ENCODE measurements at places on chromosomes 2 and 18. TPM values are rescaled to one million over a fixed set of nuclear protein-coding genes. Genes with fewer than 3 reads are reported as not detected.

- peak; percentile 51 for DNase-seq
Measured at GRCh38 chr2:88199912-88200682, 30.0 kb downstream of the THNSL2 start.

GRCh38 chr18:57141208-57142129, 5.4 kb upstream of the BOD1L2 start:
- no peak for DNase-seq

DNA sequence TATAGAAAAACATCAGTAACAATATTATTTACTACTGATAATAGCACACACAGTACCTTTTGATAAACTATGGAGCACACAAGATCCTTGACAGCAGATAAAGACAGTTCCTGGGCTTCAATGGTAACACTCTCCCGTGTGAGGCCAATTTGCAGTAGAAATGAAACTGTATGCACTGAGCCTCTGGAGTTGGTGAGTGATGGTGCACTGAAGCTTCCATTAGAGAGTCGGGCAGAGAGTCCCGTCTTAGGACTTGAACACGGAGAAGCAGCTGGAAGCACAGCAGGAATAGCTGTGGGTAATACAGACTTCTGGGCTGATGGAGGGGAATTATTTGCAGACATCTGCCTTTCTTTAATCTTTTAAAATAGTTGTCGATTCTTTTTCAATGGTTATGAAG, 8.5 kb downstream of the PRKD3 start:
- no peak for DNase-seq

Gene GULP1
- total RNA-seq: not detected

DNA sequence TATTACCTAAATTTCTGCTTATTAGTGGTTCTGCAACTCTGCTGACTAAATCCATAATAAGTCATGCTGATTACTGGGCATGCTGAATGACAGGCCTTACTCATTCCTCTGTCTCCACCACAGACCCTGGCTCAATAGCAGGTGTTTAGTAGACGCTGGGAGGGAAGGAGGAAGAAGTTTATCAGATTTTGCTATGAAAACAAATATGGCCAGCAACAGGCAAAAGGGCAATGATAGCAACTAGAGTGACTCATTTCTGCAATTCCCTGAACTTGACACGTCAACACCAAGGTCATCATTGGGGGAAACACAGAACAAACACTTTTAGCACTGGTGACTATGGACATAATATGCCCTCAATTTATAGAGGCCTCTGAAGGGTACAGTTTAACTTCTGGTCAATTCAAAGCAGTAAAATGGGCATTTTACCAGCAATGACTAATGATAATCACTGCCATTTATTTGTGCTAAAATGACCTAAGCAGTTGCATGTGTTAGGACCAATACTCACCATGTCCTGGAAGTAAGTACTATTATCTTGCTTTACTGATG, 35.2 kb downstream of the TMEM163 start:
- peak; percentile 42 for DNase-seq

DNA sequence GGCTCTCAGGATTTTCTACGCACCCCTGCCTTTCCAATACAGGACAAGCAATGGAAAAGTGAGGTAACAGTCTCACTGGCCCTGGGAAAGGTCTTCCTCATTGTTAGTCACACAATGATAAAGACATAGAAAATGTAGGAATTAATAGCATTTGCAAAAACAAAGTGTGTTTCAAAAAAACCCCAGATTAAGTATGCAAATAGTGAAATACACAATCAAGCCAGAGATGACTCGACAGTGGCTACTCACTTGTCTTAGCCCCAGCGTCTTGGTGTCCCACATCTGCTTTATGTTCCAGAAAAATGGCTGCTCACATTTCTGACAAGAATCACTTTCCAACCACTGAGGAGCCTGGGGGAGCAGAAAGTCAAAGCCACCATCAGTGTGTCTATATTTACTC, 47.0 kb upstream of the AP1S3 start:
- DNase-seq: no peak

Gene GALNT14
- 1.1 TPM for total RNA-seq

- no peak for DNase-seq
Measured at GRCh38 chr18:50065527-50065926, 129.4 kb downstream of the MYO5B start.

GRCh38 chr2:29923110-29923721, 1.8 kb upstream of the ALK start:
- DNase-seq: peak; percentile 72

DNA sequence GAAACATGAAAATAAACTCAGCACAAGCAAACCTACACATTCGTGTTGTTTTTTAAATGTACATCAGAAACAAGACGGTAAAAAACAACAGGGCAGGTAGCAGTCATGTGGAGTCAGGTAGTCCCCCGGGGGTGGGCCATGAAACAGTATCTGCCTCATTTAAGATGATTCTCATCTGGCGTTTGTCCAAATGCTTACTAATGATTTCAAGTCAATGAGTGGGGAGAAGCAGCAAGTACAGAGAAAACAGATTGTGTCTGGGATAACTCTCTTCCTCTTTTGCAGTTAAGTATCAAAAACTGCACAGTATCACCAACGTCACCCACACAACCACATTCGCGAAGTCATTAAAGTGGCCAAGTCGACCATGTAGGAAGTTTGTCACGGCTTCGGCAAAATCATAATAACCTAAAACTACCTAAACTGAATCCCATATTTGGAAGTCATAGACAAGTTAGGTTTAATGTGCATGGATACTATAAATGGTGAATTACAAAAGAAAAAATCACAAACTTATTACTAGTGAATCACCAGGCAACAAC, 1.3 kb downstream of the LAPTM4A start:
- DNase-seq: peak; percentile 52

Gene IMPACT
- total RNA-seq: 19.4 TPM

DNA sequence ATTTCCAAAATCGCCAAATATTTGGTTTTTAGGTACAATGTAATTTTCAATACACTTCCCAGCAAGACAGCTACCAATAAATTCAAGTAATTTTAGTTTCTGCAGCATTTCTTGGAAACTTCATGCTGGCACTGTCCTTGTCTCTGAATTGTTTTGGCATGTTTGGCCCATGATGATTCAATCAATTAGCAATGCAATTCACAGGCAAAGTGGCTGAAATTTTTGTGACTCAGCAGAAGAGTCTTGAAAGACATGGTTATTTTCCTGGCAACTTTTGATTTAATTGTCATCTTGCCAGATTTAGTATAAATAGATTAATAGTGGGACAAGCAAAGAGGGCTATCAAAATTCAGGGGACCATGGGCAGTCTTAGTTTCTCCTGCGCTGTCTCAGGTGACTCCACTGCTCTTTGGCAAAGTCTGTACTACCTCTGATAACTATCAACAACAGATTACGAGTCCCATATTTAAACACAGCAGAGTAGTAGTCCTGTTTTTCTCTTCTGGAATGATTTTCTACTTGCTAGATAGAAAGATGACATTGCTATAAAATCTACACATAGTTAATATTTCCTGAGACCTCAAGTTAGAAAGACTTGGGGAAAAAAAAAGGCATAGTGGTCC, 88.9 kb upstream of the CYP26B1 start:
- no peak for DNase-seq

Gene SNRNP200
- 181 TPM for total RNA-seq

Gene ATP8B1
- not detected for total RNA-seq

DNA sequence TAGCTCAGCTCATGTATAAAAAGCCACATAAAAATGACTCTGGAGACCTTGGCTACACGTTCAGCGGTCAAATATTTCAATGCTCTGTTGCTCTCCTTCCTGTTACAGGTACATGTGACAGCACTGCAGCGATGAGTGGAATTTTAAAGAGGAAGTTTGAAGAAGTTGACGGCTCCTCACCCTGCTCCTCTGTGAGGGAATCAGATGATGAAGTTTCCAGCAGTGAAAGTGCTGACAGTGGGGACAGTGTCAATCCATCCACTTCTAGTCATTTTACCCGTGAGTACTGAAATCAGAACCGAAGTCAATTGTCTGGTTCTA, 125.4 kb downstream of the CSRNP3 start:
- DNase-seq: no peak

Gene DQX1
- 0.45 TPM for total RNA-seq

DNA sequence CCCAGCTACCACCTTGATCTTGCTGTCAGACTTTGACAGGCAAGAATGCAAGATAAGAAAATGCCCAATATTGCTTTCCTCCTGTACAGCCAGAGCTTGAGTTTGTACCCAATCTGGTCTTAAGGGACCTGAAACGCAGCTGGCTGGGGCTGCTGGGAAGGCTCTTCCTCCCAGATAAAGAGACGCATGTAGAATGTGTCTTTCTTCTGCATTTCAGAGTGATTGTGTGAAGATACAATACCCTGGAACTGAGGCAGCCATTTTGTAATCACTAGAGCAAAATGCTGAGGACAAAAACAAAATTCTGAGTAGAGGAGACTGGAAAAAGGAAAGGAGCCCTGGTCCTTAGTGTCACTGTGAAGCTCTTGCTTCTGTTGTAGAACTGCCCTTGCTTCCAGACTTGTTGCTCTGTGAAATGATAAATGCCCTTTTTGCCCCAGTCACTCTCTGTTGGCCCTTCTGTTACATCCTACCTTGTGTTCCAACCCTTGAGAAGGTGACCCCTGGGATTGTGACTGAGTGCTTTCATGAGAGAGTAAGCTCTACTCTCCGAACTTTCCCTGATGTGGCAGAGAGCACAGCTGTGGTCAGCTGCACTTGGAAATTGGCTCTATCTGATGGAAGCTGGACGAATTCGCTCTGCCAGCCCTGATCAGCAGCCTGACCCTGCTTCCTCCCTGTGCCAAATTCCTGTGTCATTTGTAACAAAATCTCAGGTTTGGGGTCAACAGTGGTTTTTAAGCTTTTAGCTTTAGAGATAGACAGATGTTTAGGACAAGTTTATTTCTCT, 137.4 kb upstream of the RBMS1 start:
- no peak for DNase-seq

GRCh38 chr2:96138179-96139145, at the start of gene ASTL:
Gene ASTL, minus strand, starts transcription at chr2:96138502. Its CDS starts 66 bp downstream, at chr2:96138436.
- DNase-seq: peak; percentile 88

DNA sequence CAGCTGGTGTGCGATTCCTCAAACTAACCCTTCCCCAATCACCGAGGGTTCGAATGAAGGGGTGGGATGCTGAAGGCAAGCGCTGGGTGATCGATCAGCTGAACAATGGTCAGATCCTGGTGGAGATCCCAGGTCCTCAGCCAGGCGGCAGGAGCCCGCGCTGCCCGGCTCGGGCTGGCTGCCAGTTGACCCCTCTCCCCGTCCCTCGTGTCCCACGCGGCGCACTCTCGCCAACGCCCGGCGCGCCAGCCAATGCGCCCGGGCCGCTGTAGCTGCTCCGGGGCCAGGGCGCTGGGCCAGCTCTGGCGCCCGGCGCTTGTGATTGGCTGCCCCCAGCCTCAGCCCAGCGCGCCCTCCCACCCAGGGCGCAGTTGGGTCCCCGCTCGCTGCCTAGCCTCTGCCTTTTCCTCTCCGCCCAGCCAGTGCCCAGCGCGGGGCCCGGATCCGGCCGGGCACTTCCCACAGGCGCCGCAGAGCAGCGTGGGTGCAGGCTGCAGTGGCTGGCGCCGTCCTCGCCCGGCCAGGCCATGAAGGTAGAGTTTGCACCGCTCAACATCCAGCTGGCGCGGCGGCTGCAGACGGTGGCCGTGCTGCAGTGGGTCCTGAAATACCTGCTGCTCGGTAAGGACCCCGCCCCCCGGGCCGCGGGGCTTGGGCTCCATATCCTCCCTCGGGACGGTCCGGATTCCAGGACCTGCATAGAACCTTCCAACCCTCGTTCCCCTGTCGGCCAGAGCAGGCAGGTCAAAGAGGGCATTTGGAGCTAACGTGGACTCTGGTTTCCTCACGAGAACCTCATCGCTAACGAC, at the start of gene MOGAT1:
TSS of gene MOGAT1 (plus strand) at position 400 of the 809 bp plus-strand sequence. CDS start at position 528, 128 bp downstream.
- no peak for DNase-seq

DNA sequence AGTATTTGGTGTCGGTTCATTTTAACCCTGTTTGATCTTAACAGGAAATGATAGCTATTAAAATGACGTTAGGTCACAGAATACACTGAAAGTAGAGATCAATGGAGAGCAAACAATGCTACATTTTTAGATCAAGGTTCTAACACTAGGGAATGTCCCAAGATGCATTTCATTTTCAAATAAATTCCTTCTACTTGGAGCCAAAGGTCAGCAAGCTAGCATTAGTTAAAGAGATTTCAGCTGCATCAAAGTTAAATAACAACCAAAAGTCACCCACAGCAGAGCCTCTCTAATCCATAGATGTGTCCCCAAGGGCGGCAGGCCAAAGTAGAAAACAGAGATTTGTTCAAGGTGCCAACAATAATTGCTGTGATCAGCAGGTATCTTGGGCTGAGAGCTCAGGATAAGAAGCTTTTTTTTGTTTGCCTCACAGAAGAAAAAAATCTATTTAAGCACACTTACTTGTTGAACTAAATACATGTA, 1233.6 kb upstream of the TMEFF2 start:
- no peak for DNase-seq

DNA sequence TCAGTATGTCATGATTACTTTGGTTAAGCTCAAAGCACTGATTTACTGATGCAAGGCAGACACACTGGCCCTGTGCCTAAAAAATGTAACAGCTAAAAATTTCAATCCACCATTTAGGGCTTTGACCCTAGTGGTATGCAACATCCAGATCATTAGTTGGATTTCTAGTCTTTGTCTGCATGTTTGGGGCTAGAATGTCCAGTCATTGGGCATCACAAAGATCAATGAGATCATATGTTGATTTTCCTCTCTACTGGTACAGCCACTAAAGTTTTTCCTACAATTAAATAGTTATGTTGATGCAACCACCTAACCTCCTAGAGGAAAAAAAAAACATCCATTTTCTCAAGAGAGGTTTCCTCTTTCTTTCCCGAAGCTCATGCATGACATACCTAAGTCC, 53.4 kb upstream of the REV1 start:
- DNase-seq: no peak

DNA sequence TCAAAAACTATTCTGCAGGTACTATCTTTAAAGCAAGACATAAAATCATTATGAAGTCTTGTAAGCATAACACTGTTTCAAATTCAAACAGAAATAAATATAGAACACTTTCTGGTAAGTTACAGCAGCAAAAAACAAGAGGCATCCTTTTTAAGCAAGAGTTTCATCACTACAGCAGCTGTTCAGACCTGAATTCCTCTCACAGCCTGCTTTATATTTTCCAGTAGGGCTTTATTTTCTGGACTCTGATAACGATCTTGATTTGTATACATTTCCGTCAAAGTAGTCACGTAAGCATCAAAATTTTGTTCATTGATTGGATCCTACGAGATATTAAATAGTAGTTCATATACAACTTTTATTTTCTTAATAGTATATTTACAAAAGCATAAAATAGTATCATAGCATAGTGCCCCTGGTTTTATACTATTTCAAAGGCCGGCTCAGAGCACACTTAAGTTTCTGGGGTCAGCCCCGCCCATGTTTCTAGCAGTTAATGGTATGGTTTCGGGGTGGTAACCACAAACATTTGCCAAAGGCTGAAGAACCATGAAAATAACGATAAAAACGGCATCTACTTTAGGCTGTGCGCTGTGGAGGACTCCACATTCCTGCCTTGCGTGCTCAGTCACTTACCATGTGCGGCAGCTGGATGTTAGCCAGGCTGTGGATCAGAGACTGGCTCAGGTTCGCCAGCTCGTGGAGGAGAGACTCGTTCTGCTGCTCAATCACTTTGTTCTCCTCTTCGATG, 47.5 kb upstream of the PXDN start:
- DNase-seq: no peak

- DNase-seq: no peak
Measured at GRCh38 chr2:58562276-58562675, 321.2 kb upstream of the FANCL start.

GRCh38 chr2:111225856-111226255, 105.1 kb downstream of the BCL2L11 start:
- DNase-seq: no peak

GRCh38 chr2:85814802-85815550, 61.2 kb downstream of the ATOH8 start:
- no peak for DNase-seq

Gene TCF23
- not detected for total RNA-seq
